NCI-H774 (cell line): ENCODE measurements at places on chromosomes 2 and 18.

- DNase-seq: no peak
Observed at GRCh38 chr2:179818546-179818945, 42.9 kb downstream of the ZNF385B start.

GRCh38 chr2:143720095-143720664 is 591.0 kb downstream of the ARHGAP15 start:
- peak; percentile 28 for DNase-seq

DNA sequence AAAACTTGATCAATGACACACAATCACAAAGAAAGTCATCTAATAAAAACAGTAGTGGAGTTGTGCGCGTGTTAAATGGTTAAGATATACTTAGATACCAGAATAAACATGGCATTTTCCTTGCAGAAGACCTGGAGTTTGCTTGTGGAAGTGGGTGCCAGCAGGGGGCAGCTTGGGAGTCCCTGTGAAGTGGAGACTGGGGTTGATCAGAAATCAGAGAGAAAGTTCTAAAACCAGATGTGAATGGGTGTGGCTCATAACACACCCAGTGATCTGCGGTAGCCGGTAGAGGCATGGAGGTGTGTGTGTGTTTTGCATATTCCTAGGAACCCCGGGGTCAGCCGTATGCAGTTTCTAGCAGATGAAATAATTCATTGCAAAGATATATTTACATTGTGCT is 300.1 kb upstream of the TRIB2 start:
- DNase-seq: no peak

GRCh38 chr2:65443509-65444186 is 11.2 kb upstream of the SPRED2 start:
- no peak for DNase-seq

DNA sequence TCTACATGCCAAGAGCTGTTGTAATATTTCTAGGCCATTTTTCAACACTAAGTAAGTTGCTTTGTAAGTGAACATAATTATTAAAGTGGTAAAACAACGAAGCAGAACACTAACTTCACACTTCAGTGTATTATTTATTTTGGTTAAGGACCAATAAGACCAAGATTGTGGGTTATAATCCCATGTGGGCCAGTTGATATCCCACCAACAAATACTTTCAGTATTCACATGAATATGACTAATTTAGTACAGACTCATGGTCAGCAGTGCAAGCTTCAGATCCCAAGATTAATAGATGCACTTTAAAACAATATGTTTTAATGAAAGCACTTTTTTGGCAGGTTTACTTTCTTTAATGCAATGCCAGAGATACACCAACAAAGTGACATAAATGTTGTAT is 154.3 kb downstream of the LCLAT1 start:
- no peak for DNase-seq

- DNase-seq: no peak
Observed at GRCh38 chr2:75705921-75706320, 4.8 kb downstream of the GCFC2 start.

DNA sequence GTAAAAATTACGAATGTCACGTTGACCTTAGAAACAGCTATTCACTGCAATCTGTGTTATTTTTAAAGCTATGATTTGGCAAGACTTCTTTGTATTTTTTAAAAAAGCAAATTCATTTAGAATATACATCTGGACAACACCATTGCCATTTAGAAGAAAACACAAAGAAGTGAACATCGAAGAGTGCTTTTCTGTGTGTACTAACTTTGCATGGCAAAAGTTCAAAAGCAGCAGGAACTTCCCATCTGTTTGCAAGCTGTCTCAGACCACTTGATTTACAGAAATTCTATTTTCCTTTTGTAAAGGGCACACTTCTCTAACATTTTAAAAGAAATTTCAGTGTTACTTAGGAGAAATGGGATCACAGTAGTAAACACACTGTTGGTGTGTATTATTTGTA is 145.9 kb downstream of the CALCRL start:
- DNase-seq: no peak

GRCh38 chr2:129766374-129766993 is 213.0 kb upstream of the RAB6C start:
- no peak for DNase-seq

- DNase-seq: no peak
Observed at GRCh38 chr2:85017411-85018048, 46.6 kb downstream of the KCMF1 start.

- no peak for DNase-seq
Observed at GRCh38 chr2:188220535-188220934, 71.1 kb upstream of the GULP1 start.

- DNase-seq: no peak
Observed at GRCh38 chr2:205235434-205235833, 446.9 kb upstream of the NRP2 start.

DNA sequence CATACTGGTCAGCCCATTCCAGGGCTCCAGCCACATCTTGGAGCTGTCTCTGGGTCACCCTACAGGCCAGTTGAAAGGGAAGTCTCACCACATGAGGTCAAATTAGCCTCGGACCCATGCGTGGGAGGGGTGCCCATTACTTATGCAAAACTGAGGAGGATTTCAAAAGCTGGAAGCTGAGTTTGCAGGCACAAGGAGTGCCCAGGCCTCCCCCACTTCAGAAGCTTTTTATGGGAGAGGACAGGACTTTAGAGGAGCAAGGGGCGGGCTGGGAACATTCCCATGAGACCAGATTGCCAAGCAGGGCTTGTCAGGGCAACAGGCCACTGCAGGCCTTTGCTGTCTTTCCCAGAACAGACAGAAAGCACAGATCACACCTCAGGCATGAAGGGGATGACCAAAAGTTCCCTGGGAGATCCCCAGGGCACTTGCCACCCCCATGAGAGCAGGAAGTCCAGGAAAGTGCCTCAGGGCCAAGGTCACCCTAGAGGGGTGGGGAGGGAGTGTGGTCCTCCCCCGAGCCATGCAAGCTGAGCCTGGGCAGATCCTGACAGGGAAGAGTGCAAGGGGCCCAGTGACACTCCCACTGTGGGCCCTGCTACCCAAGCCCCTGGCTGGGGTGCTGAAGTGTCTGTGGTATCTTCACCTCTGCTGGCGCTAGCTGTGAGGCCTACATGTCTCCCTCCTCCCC is 267.7 kb downstream of the BCL11A start:
- DNase-seq: no peak

GRCh38 chr18:59419386-59419785 is 60.3 kb upstream of the LMAN1 start:
- DNase-seq: peak; percentile 30

- DNase-seq: no peak
Observed at GRCh38 chr18:63299837-63300745, 19.5 kb downstream of the BCL2 start.

DNA sequence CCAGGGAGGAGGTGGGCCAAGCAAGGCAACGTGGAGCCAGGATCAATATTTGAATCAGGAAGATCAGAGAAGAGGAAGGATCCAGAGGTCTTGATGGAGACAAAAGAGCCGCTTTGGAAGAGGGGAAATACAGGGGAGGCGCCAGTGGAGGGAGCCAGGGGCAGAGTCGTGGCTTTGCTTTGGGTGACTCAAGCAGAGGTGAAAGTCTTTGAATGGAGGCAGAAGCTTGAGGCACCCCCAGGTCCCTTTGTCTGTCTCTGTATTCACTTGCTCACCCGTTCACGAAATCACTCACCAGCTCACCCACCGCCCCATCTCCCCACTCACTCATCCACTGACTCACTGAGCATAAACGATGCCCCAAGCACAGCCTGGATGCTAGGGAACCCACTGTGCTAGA is 134.1 kb downstream of the ACOXL start:
- DNase-seq: no peak
